ENCODE measurements at places on chromosomes 2 and 18. TPM values are rescaled to one million over a fixed set of nuclear protein-coding genes. Genes with fewer than 3 reads are reported as not detected.

GRCh38 chr2:9970200-9971044, 18.9 kb downstream of the GRHL1 start:
- DNase-seq, result no peak

DNA sequence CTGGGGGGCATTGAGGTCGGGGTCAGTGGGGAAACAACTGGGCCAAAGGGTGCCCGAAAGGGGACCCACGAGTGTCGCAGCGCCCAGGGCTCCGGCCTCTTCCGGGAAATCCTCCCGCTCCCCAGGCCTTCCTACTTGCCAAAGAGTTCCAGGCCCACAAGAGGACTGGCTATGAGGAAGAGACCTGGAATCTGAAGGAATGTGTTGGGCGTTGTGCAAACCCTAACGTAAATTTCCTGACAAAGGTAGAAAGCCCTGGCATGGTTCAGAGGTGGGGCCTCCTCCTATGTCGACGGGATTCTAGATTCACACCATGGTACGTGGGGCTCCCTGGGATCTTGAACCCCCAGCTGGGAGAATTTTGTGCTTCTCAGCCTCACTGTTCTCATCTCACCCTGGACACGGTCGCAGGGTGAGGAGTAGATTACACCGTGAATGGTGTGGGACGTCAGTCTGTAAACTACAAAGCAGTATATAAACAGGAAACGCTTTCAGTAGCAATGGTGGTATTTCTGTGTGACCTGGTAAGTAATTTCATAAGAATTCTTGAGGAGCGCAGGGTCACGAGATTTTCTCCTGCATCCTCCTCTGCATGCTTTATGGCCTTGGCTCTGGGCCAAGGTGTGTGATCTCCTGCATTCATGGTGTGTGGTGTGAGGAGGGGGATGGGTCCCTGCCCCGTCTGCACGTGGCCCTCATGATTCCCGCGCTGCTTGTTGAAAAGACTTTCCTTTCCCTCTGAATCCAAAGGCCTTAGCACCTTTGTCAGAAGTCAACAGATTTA, 868 bp downstream of the HSBP1L1 start:
- no peak for DNase-seq

SLC8A1 gene
- 34.5 TPM for total RNA-seq

SNORC gene
- 0.86 TPM for total RNA-seq

- no peak for DNase-seq
Observed at GRCh38 chr2:189238903-189239302, 59.3 kb upstream of the COL5A2 start.

Data from A172 (cell line).